ENCODE measurements at places on chromosomes 4 and X.

GRCh38 chr4:39713691-39714090, 15.8 kb downstream of the UBE2K start:
- no peak for DNase-seq

- DNase-seq: peak; percentile 40
These were observed at the start of gene RNF175 for GRCh38 chr4:153759407-153760316. Gene RNF175 (minus strand): TSS chr4:153760024. CDS start chr4:153759862, 162 bp downstream.

DNA sequence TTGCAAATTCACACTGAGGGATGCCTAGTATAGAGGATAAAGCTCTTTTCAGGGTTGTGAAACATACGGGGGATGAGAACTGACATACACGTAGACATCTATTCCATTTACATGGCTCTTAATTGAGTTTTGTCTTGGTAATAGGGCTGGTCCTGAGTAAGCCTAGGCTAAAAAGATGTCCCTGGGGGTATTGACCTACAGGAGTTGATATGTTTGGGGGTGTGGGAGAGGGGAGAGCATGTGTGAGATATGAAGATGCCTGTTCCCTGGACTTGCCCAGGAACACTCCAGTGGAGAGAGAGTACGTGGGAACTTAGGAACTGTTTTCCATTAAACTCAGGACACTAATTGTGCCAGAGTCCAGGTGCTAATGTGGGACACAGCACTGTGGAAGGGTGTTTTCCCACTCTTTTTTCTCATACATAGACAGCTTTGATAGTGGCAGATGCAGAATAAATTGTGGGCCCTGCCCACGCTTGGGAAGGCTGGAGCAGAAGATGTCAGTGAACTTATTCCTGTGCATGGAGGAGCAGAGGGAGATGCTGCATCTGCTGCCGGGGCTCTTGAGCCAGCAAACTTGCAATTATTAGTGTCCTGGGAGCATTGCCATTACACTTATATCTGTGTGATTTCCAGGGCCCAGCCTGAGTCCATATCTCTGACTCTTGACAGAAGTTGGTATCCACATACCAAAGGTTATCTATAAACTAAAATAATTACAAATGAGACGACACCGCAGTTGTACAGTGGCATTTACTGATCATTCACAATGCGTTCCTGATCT, 20.7 kb downstream of the SYNPO2 start:
- DNase-seq: no peak

DNA sequence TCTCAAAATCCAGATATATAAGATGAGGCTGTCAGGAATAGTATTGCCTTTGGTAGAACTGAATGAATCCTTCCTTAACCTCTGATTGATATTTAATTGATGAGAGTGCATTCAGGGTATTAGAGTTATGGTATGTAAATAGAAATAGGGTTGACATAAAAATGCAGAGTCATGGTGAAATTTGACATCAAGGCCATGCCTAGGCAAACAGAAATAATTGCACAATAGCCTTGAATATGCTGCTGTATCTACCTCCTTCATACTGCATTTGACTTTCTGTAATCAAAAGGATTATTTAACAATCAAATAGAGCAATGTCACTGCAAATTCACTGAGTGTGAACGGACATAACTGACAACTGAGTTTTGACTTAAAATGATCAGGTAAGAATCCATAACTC, 1316.3 kb downstream of the STIM2 start:
- DNase-seq: no peak

- no peak for DNase-seq
These were observed 124.2 kb upstream of the MSX1 start for GRCh38 chr4:4735136-4735750.

- no peak for DNase-seq
These were observed 63.4 kb downstream of the PTTG2 start for GRCh38 chr4:38023347-38024205.

DNA sequence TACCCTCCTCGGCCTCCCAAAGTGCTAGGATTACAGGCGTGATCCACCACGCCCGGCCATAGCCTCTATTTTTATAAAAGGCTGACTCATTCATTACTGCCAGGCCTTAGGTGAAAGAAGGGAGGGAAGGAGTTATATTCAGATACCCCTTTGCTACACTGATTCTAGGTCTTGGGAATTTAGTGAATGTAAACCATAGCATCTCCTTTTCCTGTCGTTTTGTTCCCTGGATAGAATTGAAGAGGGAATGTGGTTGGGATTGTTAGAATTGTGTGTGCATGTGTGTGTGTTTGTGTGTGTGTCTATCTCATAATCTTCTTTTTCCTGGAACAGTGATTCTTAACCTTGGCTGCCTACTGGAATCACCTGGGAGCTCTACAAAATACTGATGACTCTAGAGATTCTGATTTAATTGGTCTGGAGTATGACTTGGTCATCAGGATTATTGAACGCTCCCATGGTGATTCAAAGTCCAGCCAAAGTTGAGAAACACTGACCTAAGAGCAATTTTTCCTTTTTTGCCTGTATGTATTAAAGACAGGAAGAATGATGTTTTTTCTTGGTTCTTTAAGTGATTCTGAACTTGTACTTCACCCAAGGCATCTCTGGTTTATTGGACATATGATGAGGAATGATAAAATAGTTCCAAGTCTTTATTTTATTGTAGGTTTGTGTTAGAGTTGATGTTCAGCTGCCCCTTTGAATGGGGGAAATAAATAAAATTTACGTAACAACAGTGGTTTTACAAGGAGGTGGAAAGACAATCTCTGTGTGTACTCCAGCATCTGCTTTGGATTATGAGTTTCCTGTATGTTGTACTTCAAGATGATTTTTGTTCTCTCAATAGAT, 37.0 kb downstream of the NAP1L5 start:
- no peak for DNase-seq

GRCh38 chrX:152960115-152960514, 33.8 kb downstream of the PNMA5 start:
- no peak for DNase-seq

DNA sequence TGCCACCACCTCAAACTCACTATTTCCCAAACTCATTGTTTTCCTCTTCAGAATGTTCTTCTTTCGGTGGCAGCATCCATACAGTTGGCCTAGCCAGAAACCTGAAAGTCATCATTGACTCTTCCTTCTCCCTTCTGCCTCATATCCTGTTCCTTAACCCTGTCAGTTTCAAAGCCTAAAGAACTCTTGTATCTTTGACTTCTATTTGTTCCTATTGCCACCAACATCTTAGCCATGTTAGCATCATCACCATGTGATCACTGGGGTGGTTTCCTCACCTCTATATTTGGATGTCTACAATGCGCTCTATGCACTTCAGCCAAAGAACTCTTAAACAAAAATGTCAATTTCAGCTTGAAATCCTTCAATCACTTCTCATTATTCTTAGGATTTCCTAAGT, 29.0 kb downstream of the DDX60L start:
- DNase-seq: no peak

GRCh38 chrX:38273453-38273852, 52.8 kb upstream of the SRPX start:
- no peak for DNase-seq

DNA sequence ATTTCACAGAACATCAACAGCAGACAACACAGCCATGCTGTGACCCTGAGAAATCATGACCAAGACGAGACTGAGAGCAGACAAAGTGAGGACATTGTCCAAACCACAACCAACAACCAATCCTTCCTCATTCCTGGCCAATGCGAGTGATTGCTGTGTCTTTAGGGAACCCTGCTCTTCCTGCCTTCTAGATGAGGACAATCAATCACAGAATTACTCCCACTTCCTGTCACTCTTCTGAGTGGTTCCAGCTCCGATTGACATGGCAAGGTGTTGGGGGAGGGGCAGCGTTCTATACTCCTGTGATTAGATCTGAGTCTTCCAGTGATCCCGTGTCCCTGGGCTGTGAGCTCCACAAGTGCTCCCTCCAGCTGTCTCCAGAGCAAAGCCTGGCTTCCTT, 227.8 kb downstream of the STIM2 start:
- DNase-seq: no peak

DNA sequence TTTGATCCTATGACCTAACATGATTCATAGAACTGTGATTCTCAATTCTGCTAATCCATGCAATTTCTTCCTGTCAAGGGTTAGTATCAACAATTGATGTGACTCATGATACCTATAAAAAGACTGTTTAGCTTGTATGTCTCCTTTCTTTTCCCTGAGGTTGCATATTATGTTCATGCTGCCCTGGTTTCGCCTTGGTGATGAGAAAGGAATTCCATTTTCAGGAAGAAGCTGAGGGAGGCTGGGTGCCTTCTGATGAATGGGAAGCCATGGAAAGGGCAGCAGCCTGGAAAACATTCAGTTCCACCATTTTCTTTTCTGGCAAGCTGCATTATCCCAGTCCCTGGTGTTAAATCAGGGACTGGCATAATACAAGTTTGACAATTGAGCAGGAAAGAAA, 976.5 kb downstream of the RPA4 start:
- no peak for DNase-seq

DNA sequence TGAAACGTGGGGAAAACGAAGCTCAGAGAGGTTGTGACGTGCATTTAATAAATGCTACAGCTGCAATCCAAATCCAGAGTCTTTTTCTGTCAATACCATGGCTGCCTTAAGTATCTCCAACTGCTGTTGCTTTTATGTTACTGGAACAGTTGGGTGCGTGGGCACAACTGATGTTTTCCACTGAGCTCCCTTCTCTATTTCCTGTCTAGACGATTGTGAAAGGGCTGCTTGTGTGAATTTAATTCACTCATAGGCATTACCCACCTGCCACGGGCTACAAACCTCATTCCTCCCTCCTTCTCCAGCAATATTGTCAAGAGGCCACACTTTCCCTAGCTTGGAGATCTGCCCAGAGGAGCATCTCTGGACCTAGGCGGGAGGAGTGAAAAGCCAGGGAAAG, 526.0 kb downstream of the MID1IP1 start:
- no peak for DNase-seq

DNA sequence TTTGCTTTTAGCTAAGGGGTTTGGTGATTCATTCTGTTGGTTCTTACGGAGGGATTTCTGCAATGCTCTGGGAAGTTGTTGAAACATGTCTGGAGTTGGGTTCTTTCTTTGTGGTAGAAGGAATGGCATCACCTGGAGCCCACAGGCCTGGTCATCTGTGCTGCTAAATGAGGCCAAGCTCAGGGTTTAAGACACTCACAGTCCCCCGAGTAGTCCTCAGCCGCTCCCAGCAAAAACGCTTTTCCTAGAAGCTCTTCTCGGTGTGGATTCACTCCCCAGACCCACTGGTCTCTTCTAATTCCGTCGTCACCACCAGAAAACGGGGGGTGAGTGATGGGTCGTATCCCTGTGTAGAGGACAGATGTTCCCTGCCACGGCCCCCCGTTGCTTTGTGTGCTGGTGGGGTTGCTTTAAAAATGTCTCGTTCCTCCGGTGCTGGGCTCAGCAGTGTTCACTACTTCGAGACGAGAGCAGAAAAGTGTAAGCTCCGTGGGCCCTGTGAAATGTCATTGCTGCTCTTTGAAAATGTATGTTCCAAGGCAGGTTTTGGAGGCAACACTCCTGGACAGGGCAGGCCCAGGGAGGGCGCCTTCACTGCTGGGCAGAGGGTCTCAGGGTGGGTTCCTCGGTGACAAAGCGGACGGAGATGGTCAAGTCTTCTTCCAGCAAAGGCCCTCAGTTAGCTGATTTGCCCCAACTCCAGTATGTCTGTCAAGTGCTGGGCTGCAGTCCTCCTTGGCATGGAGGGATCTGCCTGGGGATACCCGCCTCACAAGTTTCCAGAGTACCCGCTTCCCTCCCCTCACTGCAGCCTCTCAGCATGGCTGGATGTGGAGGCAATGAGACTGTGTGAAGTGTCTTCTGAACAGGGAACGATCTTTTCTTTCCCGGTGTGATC, 37.3 kb downstream of the PSAPL1 start:
- DNase-seq: no peak

DNA sequence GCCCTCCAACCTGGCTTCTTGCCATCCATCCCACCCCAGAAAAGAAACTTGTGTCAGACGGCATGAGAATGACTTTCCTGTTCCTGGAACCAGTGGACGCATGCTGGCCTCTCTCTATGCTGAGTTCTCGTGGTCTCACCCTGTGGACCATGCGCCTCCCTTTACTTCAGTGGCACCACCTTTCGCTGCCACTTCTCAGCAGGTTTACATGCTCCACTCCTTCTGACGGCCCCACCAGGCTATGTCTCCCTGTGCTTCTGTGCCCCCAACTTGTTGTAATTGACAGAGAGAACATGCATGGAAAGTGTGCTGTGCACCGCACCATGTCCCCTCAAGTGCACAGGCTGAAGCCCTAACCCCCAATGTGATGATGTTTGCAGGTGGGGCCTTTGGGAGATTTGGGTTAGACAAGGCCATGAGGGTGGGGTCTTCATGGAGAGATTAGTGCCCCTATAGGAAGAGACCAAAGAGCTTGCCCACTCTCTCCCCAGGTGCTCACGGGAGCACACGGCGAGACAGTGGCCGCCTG, 3.1 kb upstream of the PPP2R2C start:
- peak; percentile 6 for DNase-seq

DNA sequence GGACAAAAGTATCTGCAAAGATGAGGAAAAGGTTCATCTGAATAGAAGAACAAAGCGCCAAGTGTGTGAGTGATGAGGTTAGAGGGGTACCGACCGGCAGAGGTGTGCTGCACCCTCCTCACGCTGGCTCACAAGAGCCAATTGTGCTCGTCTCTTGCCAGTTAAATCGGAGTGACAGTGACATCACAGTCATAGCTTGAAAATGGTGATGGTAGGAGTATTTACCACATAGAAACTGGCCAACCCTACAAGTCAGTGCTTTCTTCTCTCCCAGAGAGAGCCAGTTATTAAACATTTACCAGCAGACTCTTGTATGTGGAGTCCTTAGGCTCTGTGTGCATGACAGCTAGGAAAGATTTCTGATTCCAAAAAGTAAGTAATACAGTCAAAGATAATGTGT, 32.4 kb downstream of the CLDN22 start:
- no peak for DNase-seq

DNA sequence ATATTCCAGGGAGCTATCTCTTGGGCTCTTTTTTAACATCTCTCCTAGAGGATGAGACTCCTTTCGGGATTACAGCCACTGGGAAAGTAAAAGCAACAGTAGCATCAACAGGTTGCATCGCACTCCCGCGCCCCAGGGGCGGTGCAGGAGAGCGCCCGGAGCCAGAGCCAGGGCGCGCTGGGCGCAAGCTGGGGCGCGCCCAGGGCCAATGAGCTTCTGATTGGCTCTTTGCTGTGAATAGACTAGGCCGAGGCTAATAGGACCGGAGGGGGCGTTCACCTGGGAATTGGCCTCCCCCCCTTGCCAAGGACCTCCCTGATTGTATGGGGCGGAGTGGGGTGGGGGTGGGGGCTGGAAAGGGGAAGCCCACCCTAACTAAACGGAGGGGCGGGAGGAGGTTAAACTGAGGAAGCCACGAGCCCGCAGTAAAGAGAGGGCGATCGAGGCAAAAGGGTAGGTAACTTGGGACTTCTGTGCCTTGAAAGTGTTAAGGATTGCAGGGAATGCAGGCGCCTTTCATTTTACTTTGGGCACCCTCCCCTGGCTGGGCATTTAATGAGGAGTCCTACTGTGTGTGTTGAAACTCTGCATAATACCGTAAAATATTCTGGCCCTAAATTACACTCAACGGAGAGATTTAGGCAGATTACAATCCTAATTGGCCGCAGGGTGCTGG, 1.1 kb upstream of the ATOH1 start:
- DNase-seq: no peak

GRCh38 chrX:145687146-145687545, 130.5 kb upstream of the SLITRK2 start:
- DNase-seq: no peak

Measured in progenitor cell of endocrine pancreas (in vitro differentiated cells).